ENCODE measurements at places on chromosomes 2 and 18. TPM values are rescaled to one million over a fixed set of nuclear protein-coding genes. Genes with fewer than 3 reads are reported as not detected.

Gene CCDC178
- 4.7 TPM for total RNA-seq

- H3K36me3 ChIP-seq, result no peaks in the 10 kb centered on the region
- peaks cover 21% of the 10 kb centered on the region for H3K27me3 ChIP-seq
- DNase-seq, result no peak
- H3K4me3 ChIP-seq, result no peak overlapping the region
Observed at GRCh38 chr2:237455764-237456163, 31.3 kb upstream of the MLPH start.

Gene GFPT1
- 25.6 TPM for total RNA-seq

Gene CNGA3
- total RNA-seq, result not detected

DNA sequence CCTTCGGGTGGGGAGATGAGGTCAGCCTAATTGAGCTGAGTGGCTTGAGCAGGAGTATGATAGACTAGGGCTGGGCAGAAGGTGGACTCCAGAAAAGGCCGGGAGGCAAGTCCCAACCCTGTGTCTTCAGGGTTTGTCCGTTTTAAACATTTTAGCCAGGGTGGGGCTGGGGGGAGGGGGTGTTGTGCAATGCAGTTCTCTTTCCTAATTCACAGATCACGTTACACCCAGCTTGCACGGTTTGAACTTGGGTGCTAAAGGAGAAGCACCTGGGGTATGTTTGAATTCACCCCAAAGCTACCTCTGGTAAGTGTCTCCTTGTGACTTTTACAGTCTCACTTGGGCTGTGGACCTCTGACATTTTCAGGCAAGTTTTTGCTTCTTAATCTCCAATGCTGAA lies 233.3 kb downstream of the AGAP1 start:
- peak; percentile 17 for DNase-seq
- no peak overlapping the region for H3K27ac ChIP-seq
- H3K4me3 ChIP-seq, result no peak overlapping the region
- H3K27me3 ChIP-seq, result no peaks in the 10 kb centered on the region

DNA sequence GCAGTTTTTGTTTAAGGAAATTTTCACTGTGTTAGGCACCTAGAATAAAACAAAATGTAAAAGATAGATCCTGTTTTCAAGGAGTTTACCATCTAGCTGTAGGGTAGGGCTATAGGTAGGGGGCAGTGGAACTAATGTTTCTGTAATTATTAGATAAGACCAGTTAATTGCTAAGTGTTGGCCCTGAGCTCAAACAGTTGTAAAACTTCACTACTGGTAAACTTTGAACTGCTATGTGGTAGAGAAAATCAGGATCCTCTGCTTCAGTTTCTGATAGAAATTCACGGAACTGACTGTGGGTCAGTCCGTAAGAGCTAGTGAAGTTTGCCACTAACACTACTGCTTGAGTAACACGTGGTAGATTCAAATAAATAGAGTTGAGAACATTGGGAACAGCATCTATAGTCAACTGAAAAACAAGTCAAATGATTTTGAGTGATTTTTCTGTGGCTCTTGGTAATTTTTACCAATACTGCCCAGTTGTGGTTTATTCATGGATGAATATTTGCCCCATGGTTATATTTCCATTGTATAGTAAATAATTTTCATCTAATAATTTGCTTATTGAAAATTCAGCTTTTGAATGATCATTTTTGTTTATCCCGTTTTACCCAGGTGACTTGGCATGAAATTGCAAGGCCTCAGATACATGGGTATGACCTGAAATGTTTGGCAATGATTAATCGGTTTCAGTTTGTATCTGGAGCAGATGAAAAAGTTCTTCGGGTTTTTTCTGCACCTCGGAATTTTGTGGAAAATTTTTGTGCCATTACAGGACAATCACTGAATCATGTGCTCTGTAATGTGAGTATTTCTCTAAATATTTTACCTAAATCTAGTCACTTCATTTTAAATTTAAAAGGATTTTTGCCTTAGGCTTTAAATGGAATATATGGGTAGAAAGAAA lies 26.4 kb downstream of the ELP2 start:
- H3K27me3 ChIP-seq, result no peaks in the 10 kb centered on the region
- no peak overlapping the region for H3K4me3 ChIP-seq
- H3K4me1 ChIP-seq, result peaks cover 12% of the 10 kb centered on the region
- peaks cover 87% of the 10 kb centered on the region for H3K36me3 ChIP-seq
- H3K27ac ChIP-seq, result no peak overlapping the region

- H3K27ac ChIP-seq, result no peak overlapping the region
- no peaks in the 10 kb centered on the region for H3K27me3 ChIP-seq
- no peak overlapping the region for H3K4me3 ChIP-seq
Observed at GRCh38 chr2:204015118-204015843, 78.7 kb downstream of the ICOS start.

Gene STARD6
- total RNA-seq, result not detected

GRCh38 chr2:29113027-29113686 lies 2.1 kb upstream of the CLIP4 start:
- H3K27ac ChIP-seq, result no peak overlapping the region
- DNase-seq, result no peak
- peaks cover 5% of the 10 kb centered on the region for H3K27me3 ChIP-seq
- H3K4me1 ChIP-seq, result peaks cover 5% of the 10 kb centered on the region
- no peaks in the 10 kb centered on the region for H3K36me3 ChIP-seq

Gene DTNA
- total RNA-seq, result 20.8 TPM

DNA sequence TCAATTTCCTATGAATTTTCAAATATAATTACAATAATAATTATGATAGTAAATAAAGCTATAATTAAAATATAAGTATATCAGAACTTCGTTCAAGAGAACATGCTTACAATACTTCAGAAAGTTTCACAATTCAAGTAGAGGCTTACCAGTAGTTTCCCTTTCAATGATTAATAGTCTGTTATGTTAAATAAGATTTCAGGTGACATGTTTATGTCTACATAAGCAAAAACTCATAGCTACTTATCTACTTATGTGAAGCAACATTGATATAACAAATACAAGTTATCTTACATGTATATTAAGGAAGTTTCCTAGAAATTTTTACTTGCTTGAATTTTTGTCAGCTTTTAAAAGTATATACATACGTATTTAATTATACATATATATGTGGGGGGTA lies 4.5 kb upstream of the COL3A1 start:
- H3K27ac ChIP-seq, result no peak overlapping the region
- DNase-seq, result no peak
- H3K36me3 ChIP-seq, result no peaks in the 10 kb centered on the region
- no peak overlapping the region for H3K4me3 ChIP-seq

All from spleen (tissue), 13 donors.